Tracheal epithelial cell (primary cell): ENCODE measurements at places on chromosomes 6 and 20. TPM values are rescaled to one million over a fixed set of nuclear protein-coding genes. Genes with fewer than 3 reads are reported as not detected.

The NNAT gene
- not detected in 2 replicates for total RNA-seq

The ADGRG6 gene
- total RNA-seq = 21.7 and 40.1 TPM in 2 replicates

The CD109 gene
- 48.9 and 95.9 TPM in 2 replicates for total RNA-seq

The OR2B3 gene
- total RNA-seq = not detected in 2 replicates

The LY6G6F gene
- not detected in 2 replicates for total RNA-seq

The SLC22A2 gene
- total RNA-seq = 3.9 TPM in 1 of 2 replicates, not detected in the other

The RCAN2 gene
- 0.72 TPM in 1 of 2 replicates, not detected in the other for total RNA-seq

The E2F3 gene
- total RNA-seq = 3.6 and 5.1 TPM in 2 replicates

The ARMH2 gene
- total RNA-seq = not detected in 2 replicates

The BCKDHB gene
- 8.4 and 9.0 TPM in 2 replicates for total RNA-seq

The RBPJL gene
- total RNA-seq = not detected in 2 replicates

The PTCHD4 gene
- 1.9 and 5.1 TPM in 2 replicates for total RNA-seq

The LZTS3 gene
- total RNA-seq = 8.5 and 14.9 TPM in 2 replicates

The GATA5 gene
- not detected in 2 replicates for total RNA-seq

The SSTR4 gene
- total RNA-seq = not detected in 2 replicates

The COL19A1 gene
- not detected in 2 replicates for total RNA-seq

The FOXC1 gene
- total RNA-seq = 5.3 and 6.2 TPM in 2 replicates

The BHLHE23 gene
- total RNA-seq = not detected in 2 replicates

The PNPLA1 gene
- not detected in 2 replicates for total RNA-seq

The TMC2 gene
- total RNA-seq = not detected in 2 replicates

The BNIP5 gene
- total RNA-seq = 0.24 TPM in 1 of 2 replicates, not detected in the other

The LRFN2 gene
- total RNA-seq = not detected in 2 replicates

The CYP24A1 gene
- 15.2 and 17.5 TPM in 2 replicates for total RNA-seq

The NSFL1C gene
- total RNA-seq = 16.8 and 29.2 TPM in 2 replicates

The FILIP1 gene
- under 0.01 TPM in 2 replicates for total RNA-seq

The NAPB gene
- 5.1 and 6.4 TPM in 2 replicates for total RNA-seq

The GSTA3 gene
- total RNA-seq = not detected in 2 replicates

The HAO1 gene
- not detected in 2 replicates for total RNA-seq

The PRKN gene
- total RNA-seq = 0.48 and 0.64 TPM in 2 replicates

The CTAGE9 gene
- not detected in 2 replicates for total RNA-seq

The ARMC12 gene
- 0.64 and 1.4 TPM in 2 replicates for total RNA-seq

The DLGAP4 gene
- 11.9 and 30.6 TPM in 2 replicates for total RNA-seq

The ABT1 gene
- 17.4 and 19.0 TPM in 2 replicates for total RNA-seq

The CBFA2T2 gene
- total RNA-seq = 3.6 and 5.1 TPM in 2 replicates

The GPR6 gene
- total RNA-seq = not detected in 2 replicates

The PARD6B gene
- 10.7 and 19.0 TPM in 2 replicates for total RNA-seq

The RAD21L1 gene
- total RNA-seq = not detected in 2 replicates

The SCRT2 gene
- not detected in 2 replicates for total RNA-seq

The RNF144B gene
- 110 and 127 TPM in 2 replicates for total RNA-seq

The CLPSL1 gene
- not detected in 2 replicates for total RNA-seq

The TMEM244 gene
- total RNA-seq = not detected in 2 replicates

The JPH2 gene
- under 0.01 and 6.0 TPM in 2 replicates for total RNA-seq

The ZBTB46 gene
- total RNA-seq = 0.43 and 2.9 TPM in 2 replicates

The SLC52A3 gene
- 0.96 and 1.3 TPM in 2 replicates for total RNA-seq

The NUP153 gene
- 21.0 and 25.6 TPM in 2 replicates for total RNA-seq

The HLA-DMB gene
- total RNA-seq = 0.64 and 0.96 TPM in 2 replicates

The RIMS1 gene
- 6.0 TPM in 1 of 2 replicates, not detected in the other for total RNA-seq

The CCN6 gene
- total RNA-seq = 0.72 TPM in 1 of 2 replicates, not detected in the other

The PRR18 gene
- total RNA-seq = under 0.01 TPM in 1 of 2 replicates, not detected in the other

The ELOVL5 gene
- total RNA-seq = 35.9 and 53.5 TPM in 2 replicates

The DDR1 gene
- total RNA-seq = 195 and 363 TPM in 2 replicates

The PAX1 gene
- not detected in 2 replicates for total RNA-seq
